Cortex of kidney (tissue), 1 donor: ENCODE measurements at places on chromosomes 1 and 21.

- no peak for DNase-seq
Measured at GRCh38 chr1:13753636-13754402, 53.8 kb downstream of the PRDM2 start.

DNA sequence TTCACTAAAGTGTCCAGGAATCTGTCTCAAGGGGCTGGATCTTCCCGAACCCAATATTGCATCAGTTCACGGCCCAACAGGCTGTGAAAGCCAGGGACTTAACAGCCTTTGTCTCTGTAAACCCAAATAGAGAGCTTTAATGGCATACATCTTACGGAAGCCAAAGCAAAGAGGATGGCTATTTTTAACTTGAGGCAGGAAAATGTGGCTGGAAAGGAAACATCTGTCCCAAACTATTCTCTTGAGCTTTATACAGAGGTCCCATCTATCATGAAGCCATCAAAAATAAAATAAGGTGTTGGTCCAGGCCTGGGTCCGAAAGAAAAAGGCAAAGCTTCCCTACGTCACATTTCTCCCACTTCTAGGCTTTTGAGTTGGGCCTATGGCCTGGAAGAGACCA is 7.7 kb upstream of the CD34 start:
- DNase-seq, result no peak

GRCh38 chr1:60088620-60089155 is 15.1 kb upstream of the C1orf87 start:
- DNase-seq, result no peak

- no peak for DNase-seq
Measured at GRCh38 chr1:145845514-145846161, at the start of gene NUDT17. TSS of gene NUDT17 (plus strand) at chr1:145845630. CDS start at chr1:145845641, 11 bp downstream.

- DNase-seq, result no peak
Measured at GRCh38 chr1:97053268-97053667, 331.7 kb downstream of the PTBP2 start.

DNA sequence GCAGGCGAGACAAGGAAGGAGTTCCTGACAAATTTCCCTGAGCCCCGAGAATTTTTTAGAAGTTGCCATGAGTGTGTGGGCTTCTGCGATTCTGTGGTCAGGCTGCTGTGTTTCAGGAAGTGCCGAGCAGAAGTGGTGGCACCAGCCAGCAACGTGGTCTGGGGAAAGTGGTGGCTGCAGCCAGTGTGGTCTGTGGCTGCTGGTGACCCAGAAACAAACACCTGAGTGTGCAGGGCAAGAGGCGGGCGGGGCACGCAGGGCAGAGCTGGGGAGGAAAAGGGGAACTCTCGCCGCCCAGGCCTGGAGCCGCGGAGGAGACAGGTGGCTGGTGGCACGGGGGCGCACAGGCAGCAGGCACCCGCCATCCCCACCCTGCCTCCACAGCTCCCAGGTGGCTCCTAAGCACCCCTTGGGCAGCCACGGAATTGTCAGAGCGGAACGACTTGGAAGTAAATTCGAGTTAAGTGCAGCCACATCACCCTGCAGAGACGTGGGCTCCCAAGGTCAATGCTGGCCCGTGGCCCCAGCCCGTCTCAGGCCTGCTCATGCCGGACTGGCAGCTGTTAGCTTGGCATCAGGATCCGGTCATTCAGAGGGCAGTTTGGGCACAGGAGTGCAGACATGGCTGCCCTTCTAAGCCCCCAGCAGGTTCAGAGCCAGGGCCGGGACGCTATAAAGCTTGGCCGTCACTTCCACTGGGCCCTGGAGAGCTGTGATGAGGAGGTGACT is 25.1 kb downstream of the PRDM16 start:
- DNase-seq, result no peak

DNA sequence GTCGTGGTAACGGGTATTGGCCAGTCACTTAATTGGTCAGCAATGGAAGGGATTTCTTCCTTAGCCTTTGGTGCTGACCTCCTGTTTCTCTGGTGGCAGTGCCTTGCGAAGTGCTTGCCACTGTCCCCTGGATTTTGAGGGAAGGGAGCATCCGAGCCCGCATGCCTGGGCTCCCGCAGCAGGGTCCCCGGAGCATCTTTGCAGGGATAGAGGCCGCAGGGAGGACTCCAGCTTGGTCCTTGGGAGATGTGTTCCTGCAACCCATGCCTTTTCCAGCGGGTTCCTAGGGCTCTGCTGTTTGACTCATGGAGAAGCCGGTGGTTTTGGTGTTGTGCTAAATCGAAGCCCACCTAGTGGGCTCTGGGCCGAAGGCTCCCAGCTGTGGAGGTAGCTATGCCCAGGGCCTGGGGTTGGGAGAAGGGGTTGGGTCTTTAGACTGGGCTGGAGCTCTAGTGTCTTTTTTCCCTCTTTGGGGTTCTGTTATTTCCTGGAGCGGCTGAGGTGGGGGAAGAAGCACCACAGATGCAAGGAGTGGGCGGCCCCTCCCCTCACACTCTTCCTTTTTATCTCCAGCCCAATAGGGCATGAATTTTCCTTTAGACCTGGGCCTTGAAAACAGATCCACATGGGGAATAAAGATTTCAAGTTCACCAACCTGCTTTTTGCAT is 39.0 kb downstream of the PIK3CD start:
- DNase-seq, result no peak

DNA sequence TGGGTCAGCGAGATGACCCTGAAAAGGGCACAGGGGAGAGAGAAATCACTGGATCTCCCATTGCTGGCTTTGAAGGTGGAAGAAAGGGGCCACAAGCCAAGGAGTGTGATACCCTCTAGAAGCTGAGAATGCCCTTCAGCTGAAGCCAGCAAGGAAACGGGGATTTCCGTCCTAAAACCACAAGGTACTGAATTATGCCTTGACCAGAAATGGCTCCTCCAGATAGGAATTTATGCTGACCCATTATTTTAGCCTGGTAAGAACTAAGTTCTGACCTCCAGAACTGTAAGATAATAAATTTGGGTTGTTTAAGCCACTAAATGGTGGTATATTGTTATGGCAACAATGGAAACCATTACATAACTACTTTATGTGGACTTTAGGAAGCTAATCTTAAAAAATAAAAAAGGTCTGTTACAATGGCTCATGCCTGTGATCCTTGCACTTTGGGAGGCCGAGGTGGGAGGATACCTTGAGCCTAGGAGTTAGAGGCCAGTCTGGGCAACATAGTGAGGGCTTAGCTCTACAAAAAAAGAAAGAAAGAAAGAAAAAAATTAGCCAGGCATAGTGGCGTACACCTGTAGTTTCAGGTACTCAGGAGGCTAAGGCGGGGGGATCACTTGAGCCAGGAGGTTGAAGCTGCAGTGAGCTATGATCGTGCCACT is 3.6 kb upstream of the H6PD start:
- no peak for DNase-seq

- no peak for DNase-seq
Measured at GRCh38 chr1:84842748-84843231, 50.2 kb downstream of the LPAR3 start.

- DNase-seq, result no peak
Measured at GRCh38 chr1:160827418-160827817, 31.4 kb downstream of the LY9 start.
